ENCODE measurements at places on chromosomes 12 and 14. TPM values are rescaled to one million over a fixed set of nuclear protein-coding genes. Genes with fewer than 3 reads are reported as not detected.

GRCh38 chr12:96247563-96247962 is 53.4 kb downstream of the ELK3 start:
- no peaks in the 10 kb centered on the region for H3K27me3 ChIP-seq
- DNase-seq: no peak
- no peak overlapping the region for H3K4me3 ChIP-seq
- peaks cover 6% of the 10 kb centered on the region for H3K4me1 ChIP-seq
- H3K36me3 ChIP-seq: peaks cover 28% of the 10 kb centered on the region

GRCh38 chr12:53972152-53972702 is 699 bp upstream of the HOXC11 start:
- H3K27me3 ChIP-seq: peaks cover 98% of the 10 kb centered on the region
- H3K4me1 ChIP-seq: peaks cover 21% of the 10 kb centered on the region
- H3K36me3 ChIP-seq: no peaks in the 10 kb centered on the region
- no peak overlapping the region for H3K27ac ChIP-seq

- H3K36me3 ChIP-seq: no peaks in the 10 kb centered on the region
- no peaks in the 10 kb centered on the region for H3K27me3 ChIP-seq
- H3K4me3 ChIP-seq: no peak overlapping the region
- no peak for DNase-seq
These were observed 10.6 kb downstream of the CEP128 start for GRCh38 chr14:80930836-80931389.

DNA sequence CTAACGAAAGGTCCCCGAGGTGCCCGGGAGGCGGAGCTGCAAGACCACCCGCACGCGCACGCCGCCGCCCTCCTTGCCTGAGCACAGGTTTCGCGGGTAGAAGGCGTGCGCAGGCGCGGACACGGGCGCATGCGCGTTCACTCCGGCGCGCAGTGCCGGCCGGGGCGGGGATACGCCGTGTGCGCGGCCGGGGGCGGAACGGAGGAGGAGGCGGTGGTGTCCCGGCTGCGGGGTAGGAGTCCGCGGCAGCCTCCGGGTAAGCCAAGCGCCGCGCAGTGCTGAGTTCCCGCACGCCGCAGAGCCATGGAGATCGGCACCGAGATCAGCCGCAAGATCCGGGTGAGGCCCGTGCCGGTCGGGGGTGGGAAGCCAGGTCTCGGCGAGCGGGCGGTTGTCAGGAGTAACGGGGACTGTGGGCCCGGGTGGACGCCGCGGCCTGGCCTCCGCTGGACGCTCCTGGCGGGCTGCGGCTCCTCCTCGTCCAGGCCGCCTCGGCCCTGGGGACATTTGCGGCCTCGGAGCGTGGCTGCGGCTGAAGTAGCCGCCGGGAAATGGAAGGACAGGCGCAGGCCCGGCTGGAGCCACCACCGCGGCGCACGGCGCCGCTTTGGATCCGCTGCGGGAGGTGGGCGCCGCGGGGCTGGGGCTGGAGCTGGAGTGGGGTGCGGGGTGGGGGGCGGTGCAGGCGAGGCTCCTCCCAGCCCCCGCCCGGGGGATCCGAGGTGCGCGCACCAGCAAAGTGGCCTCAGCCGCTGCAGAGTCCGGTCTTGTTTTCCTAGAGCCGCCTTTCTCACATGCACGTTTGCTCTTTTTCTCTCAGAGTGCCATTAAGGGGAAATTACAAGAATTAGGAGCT is at the start of gene ZC3H14:
Gene ZC3H14, plus strand, starts transcription at position 207 of the 856 bp plus-strand sequence. Its CDS starts 97 bp downstream, at position 304.
- H3K27ac ChIP-seq: peak within 1 kb of the TSS; percentile 62
- peaks cover 2% of the 10 kb centered on the region for H3K36me3 ChIP-seq
- H3K27me3 ChIP-seq: no peaks in the 10 kb centered on the region
- DNase-seq: peak; percentile 78
- peaks cover 19% of the 10 kb centered on the region for H3K4me1 ChIP-seq

DNA sequence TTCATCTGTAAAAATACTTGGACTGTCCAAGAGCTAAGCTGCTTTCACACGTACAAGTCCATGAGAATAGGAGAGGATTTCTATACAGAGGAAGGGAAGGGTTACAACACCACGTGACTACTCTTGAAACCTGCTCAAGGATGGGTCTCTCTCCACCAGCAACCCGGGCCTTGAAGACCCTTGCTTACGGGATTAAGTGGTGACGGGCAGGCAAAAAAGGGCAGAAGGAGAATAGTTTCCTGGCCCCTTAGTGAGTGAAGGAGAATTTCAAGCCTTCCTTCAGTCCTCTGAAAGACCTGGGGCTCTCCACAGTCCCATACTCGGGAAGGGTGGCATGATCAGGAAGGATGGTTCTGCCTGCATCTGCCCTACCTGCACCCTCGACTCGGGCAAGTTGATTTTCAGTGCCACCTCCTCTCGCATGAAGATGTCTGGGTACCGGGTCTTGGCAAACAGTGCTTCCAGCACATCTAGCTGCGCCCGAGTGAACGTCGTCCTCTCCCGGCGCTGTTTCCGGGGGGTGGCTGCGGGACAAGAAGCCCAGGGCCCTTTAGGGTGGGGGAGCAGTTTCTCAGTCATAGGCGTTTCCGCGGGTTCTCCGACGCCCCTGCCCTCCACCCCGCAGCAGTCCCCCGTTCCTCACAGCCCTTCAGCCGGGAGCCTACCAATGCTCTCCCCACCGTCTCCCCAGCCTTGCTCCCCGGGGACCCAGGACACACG is 6.3 kb downstream of the OTX2 start:
- H3K36me3 ChIP-seq: no peaks in the 10 kb centered on the region
- no peak overlapping the region for H3K27ac ChIP-seq
- no peak for DNase-seq
- H3K4me1 ChIP-seq: no peaks in the 10 kb centered on the region
- H3K4me3 ChIP-seq: no peak overlapping the region

GRCh38 chr12:49961993-49962764 is 507 bp downstream of the AQP5 start:
- no peak overlapping the region for H3K4me3 ChIP-seq
- peaks cover 40% of the 10 kb centered on the region for H3K27me3 ChIP-seq
- H3K36me3 ChIP-seq: no peaks in the 10 kb centered on the region
- no peaks in the 10 kb centered on the region for H3K4me1 ChIP-seq
- H3K27ac ChIP-seq: no peak overlapping the region

DNA sequence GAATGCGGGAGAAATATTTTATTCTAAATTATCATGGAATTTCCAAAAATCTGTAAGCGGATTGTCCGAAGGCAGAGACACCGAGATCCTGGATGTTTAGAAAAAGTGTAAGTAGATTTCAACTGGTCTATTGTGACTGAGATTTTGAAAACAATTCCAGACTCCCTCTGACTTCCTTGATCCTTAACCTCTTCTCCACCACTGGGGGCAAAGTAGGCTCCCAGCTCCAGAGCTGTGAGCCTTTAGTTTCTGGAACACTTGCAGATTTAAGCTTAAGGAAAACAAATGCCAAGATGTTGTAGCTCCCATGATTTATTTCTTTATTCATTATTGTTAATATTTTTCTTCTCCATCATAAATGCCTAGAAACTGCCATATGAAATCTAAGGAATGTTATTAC is 1320.5 kb upstream of the SEL1L start:
- no peak for DNase-seq
- no peak overlapping the region for H3K27ac ChIP-seq
- no peak overlapping the region for H3K4me3 ChIP-seq
- H3K36me3 ChIP-seq: no peaks in the 10 kb centered on the region
- no peaks in the 10 kb centered on the region for H3K27me3 ChIP-seq

DNA sequence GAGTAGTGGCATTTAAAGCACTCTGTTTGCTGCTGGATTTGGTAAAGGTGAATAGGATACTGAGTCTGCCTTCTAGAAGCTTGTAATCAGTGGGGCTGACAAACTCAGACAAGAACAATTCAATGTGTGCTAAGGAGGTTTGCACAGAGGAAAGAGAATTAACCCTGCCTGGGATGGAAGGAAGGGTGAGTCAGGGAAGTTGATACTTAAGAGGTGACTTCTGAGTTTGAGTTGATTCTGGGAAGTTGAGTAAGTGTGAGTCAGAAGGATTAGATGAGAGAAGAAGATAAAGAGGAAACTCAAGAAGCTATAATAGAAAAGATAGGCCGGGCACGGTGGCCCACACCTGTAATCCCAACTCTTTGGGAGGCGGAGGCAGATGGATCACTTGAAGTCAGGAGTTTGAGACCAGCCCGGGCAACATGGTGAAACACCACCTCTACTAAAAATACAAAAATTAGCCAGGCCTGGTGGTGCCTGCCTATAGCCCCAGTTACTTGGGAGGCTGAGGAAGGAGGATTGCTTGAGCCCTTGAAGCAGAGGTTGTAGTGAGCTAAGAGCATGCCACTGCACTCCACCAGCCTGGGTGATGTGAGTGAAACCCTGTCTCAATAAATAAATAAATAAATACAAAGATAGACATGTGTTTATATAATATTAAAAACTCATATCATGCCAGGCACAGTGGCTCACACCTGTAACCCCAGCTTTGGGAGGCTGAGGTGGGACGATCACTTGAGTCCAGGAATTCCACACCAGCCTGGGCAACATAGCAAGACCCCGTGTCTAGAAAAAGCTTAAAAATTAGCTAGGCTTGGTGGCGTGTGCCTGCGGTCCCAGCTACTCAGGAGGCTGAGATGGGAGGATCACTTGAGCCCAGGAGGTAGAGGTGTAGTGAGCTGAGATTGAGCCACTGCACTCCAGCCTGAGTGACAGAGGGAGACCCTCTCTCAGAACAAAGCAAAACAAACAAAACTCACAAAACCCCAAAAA is 126.8 kb upstream of the CPM start:
- no peak overlapping the region for H3K4me3 ChIP-seq
- H3K27ac ChIP-seq: no peak overlapping the region
- no peaks in the 10 kb centered on the region for H3K27me3 ChIP-seq

- H3K27ac ChIP-seq: no peak overlapping the region
- peaks cover 9% of the 10 kb centered on the region for H3K4me1 ChIP-seq
- no peak overlapping the region for H3K4me3 ChIP-seq
- no peaks in the 10 kb centered on the region for H3K36me3 ChIP-seq
- DNase-seq: no peak
These were observed 93.4 kb downstream of the CHGA start for GRCh38 chr14:93016275-93016845.

- H3K27ac ChIP-seq: no peak overlapping the region
- no peaks in the 10 kb centered on the region for H3K4me1 ChIP-seq
- no peak overlapping the region for H3K4me3 ChIP-seq
- H3K27me3 ChIP-seq: no peaks in the 10 kb centered on the region
- H3K36me3 ChIP-seq: no peaks in the 10 kb centered on the region
These were observed 115.4 kb downstream of the GCH1 start for GRCh38 chr14:54787261-54787660.

GRCh38 chr14:89184952-89185351 is 232.1 kb downstream of the FOXN3 start:
- no peaks in the 10 kb centered on the region for H3K4me1 ChIP-seq
- H3K4me3 ChIP-seq: no peak overlapping the region
- no peak for DNase-seq
- peaks cover 10% of the 10 kb centered on the region for H3K36me3 ChIP-seq
- H3K27ac ChIP-seq: no peak overlapping the region

DNA sequence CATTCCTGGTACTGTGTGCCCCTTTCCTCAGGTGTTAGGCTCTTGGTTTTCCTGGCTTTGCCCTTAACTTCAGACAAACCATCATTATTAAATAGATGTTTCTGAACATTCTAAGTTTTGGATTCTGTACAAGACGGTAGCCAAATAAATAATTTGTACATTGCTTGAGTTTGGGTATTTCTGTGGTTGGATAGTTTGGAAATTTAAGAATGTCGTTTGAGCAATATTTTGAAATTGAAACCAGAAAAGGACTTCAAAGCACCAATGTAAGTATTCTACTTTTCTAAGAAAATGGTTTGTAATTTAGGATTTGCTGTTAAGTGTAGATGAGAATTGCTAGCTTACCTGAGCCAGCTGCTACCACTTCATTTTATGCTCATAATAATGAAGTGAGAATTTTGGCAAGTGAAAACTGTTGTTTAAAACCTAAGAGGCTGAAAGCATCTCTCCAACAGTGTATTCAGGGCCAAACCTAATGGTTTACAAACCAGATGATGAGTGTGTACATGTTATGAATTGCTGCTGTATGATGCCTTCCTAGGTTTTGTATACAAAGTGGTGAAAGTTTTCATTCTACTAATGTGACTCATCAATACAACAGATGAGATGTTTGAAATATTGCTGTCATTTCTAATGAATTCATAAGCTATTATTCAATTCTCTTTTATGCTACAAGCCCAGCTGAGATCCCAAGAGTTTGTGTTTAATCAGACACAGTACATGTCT is 181.5 kb upstream of the PRKD1 start:
- H3K27ac ChIP-seq: no peak overlapping the region
- no peak for DNase-seq
- no peaks in the 10 kb centered on the region for H3K27me3 ChIP-seq
- H3K4me1 ChIP-seq: no peaks in the 10 kb centered on the region
- H3K4me3 ChIP-seq: no peak overlapping the region
- no peaks in the 10 kb centered on the region for H3K36me3 ChIP-seq

DNA sequence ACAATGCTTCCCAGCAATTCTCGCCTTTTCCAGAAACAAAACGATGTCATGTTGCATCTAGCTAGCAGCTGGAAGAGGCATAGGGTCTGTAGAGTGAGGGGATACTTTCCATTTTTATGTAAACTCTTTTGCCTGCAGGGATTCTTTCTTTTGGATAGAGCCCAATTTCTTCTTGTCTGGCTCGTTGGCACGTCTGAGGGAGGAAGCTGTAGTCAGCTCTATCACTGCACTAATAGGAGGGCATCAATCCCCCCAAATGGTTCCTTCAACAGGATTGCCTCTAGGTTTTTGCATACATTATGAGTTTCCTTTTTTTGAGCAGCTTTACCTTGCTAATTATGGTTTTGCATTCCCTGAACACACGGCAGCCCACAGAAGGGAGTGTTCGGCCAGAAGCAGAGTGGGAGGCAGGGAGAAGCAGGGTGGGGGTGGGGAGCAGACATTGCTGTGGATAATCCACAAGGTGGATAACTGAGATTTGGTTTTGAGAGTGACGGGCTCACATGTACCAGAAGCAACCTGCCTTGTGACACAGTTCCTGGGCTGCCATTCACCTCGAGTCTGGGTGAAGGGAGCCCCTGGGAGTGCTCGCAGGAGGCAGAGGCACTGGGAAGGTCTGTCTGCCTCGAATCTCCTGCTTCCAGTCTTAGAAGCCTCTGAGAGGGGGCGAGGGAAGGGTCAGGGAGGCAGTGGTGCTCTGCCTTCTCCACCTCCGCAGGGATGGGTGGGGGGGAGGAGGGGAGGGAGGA is 24.5 kb downstream of the LRTM2 start:
- DNase-seq: no peak
- H3K4me3 ChIP-seq: no peak overlapping the region
- H3K27me3 ChIP-seq: no peaks in the 10 kb centered on the region

The ADAM20 gene
- 0.31 TPM for total RNA-seq

The SOX5 gene
- total RNA-seq: 0.18 TPM

The CCDC175 gene
- total RNA-seq: not detected

The RGS6 gene
- total RNA-seq: 0.88 TPM

The GALNT16 gene
- not detected for total RNA-seq

The GUCY2C gene
- total RNA-seq: not detected

The AKAP3 gene
- 2.0 TPM for total RNA-seq

The TTC9 gene
- total RNA-seq: 6.5 TPM

The TAS2R8 gene
- not detected for total RNA-seq
